ENCODE measurements at places on chromosomes 3 and 15. TPM values are rescaled to one million over a fixed set of nuclear protein-coding genes. Genes with fewer than 3 reads are reported as not detected.
A peak's percentile ranks its signal among the peaks of the same experiment; 100 is the strongest.

- no peak for DNase-seq
Observed at GRCh38 chr15:70875001-70875782, 17.0 kb downstream of the THAP10 start.

DNA sequence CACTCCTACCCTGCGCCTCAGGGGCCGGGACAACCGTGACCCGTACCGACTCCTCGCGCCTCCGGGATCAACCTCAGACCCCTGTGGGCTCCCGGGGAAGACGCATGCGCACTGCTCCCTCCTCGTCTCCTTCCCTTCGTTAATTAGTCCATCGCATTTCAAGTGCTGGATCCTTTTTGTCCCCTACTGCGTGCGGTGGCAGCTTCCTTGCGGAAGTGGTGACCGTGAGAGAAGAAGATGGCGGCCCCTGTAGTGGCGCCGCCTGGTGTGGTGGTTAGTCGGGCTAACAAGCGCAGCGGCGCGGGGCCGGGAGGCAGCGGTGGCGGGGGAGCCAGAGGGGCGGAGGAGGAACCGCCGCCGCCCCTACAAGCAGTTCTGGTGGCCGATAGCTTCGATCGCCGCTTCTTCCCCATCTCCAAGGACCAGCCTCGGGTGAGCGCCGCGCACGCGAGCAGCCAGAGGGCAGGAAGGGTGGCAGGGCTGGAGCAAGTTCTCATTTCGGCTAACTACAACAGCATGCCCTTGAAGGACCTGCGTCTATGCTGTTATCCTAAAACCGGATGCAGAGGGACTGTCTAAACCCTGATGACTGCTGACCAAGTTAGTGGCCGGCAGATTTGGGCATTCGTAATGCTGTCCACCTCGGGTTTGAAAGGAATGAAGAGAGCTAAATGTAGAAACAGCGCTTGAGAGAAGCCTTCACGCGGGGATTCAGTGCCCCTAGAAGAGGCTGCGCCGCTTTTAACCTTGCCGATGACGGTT lies at the start of gene EIF2B5:
Gene EIF2B5, plus strand, starts transcription at position 210 of the 762 bp plus-strand sequence. Its CDS starts 28 bp downstream, at position 238.
- DNase-seq = peak; percentile 94

- no peak for DNase-seq
Observed at GRCh38 chr3:161008086-161008485, 97.1 kb downstream of the B3GALNT1 start.

DNA sequence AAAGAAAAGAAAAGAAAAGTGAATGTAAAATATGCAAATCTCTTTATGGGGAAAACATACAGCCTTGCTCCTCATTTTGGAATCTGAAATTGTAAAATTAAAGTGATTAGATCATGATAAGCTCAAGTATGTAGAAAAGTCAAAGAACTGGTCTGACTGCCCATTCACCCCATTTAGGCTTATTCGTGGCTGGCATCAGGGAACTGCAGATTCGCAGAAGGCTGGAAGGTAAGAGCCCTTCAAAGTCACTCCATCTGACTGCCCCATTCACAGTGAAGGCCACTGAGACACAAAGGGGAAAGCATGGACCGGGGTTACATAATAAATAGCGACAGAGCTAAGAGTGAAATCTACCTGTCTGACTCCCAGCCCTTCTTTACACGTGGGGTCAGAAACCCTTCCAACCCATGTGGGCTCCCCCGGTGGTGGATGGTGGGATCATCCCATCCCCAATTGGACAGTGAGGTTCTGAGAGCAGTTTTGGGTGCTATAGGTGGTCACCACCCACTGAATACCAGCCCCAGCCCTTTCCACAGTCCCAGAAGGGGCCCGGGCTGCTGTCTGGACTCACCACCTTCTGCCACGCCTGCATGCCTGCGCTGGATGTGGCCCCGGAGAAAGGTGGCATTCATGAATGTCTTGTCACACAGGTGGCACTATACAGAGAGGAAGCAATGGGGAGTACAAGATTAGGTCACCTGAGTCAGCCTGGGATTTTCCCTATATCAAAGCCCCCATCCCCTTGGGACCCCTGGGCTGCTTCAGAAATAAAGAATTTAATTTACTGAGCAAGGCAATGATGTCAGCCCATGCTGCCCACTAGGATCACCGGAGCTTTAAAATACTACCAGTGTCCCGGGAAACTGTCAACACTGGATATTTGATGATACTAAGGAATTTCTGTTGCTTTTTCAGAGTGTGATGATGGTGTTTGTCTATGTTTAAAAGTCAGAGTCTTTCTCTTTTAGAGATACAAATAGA lies 17.9 kb downstream of the DZIP1L start:
- DNase-seq = no peak

DNA sequence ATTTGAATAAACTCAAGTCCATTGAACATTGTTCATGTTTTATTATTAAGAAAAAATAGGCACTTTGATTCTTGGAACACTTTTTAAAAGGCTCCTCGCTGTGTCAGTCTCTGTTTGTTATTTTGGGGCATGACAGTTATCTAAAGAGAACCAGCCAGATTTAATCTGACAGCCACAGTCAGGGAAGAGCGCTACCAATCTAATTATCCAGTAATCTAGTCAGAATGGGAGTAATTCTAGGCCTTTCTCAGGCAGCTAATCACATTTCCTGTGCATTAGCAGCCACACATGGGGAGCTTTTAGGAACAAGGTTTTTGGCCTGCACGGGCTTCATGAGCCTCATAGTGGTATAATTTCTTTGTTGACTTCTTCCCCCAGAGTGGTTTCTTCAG lies 362.2 kb downstream of the RBMS3 start:
- no peak for DNase-seq

GRCh38 chr3:148329481-148330235 lies 368.0 kb upstream of the AGTR1 start:
- no peak for DNase-seq

DNA sequence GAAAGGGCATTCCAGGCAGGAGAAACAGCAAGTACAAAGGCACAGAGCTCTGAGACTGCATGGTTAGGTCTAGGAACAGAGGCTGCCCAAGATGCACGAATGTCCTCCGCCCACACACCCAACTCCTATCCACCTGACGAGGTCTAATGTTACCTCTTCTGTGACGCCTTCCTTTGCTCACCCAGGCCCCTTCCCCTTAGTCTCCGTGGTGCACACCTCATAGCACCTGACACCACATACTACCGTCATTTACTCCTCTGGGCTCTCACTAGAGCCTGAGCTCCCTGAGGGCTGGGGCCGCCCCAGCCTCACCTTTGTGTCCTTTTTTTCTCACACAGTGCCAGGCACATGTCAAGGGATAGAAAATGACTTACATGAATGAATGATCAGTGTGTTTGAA lies 31.0 kb upstream of the RASGRF1 start:
- DNase-seq = no peak

DNA sequence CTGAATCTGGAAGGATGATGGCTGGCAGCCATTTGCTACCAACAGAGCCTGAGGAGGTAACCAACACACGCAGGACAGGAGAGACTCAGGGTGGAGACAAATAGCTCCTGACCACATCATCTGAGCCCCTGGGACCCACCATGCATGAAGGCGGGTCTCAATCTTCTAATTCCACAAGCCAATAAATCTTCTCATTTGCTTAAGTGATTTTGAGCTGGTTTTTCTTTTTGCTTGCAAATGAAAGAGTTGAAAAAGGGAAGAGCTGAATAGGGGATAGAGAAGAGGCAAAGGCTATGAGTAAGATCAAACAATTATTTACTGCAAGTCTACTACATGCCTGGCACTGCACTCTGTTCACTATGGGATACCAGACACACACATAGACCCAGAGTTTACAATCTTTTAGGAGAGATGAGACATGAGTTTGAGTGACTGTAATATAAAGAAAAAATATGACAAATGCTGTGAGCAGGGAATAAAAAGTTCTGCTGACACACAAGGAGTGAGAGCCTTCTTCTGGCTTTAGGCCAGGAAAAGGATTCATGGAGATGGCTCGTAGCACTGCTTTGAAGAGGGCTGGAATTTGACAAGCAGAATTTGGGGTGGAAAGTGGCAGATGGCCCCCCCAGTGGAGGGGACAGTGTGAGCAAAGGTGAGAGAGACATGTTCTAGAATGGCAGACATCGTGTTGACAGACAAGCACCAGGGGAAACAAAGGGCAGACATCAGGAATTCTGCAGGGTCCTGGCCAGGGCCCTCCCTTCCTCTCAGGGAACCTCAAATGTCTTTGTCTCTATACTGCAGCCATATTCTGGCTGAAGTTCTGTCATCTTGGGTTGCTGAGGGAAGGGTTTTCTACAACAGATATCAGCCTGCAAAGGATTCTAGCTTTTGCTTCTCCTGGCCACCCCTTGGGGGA lies 69.8 kb upstream of the WNT5A start:
- DNase-seq = no peak

GRCh38 chr15:97989299-97989698 lies 28.8 kb downstream of the ARRDC4 start:
- DNase-seq = no peak

GRCh38 chr3:9590282-9590791 lies 36.7 kb upstream of the LHFPL4 start:
- no peak for DNase-seq

GRCh38 chr15:58980351-58980939 lies 7.0 kb upstream of the RNF111 start:
- DNase-seq = no peak

DNA sequence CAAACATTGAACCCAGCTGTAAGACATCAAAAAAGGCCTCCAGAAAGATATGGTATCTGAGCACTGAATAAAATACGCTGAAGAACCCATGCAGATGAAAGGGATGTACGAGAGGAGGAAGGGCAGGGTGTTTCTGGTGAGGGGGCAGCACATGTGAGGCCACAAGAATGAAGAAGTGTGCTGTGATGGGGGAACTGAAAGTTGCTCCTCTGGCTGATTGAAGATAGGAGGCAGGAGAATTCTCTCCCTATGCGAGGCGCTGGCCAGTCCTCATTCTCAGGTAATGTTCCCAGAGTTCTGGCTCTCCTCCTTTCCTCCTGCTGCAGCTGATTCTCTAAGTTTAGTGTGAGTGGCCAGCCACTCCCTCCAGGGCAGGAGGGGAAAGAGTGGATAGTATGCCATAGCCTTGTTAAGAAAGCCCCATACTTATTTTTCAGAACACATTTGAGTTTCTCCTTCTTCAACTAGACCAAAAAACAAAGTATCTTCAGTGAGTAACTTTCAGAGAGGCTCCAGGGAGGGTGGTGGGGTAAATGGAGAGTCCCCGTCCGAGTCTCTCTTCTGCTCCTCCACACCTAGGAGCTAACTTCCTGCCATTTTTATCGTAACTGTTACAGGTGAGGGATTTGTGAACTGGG lies 26.9 kb upstream of the MYO1E start:
- peak; percentile 26 for DNase-seq

ACOX2 gene
- 125 TPM for total RNA-seq

KIF15 gene
- 0.95 TPM for total RNA-seq

CTXN2 gene
- total RNA-seq = not detected

TGM4 gene
- not detected for total RNA-seq

Data from transverse colon (tissue), 4 donors.